A549 treated with AZD2906 at 1 μM for 4 hours (cell line): ENCODE measurements at places on chromosomes 5 and 9. TPM values are rescaled to one million over a fixed set of nuclear protein-coding genes. Genes with fewer than 3 reads are reported as not detected.

The SLC36A3 gene
- not detected in 5 replicates for total RNA-seq

The SPATA31C1 gene
- not detected in 5 replicates for total RNA-seq

The IL3 gene
- not detected in 5 replicates for total RNA-seq

The PLCXD3 gene
- total RNA-seq, result 0.10 to 0.18 TPM (median 0.15 TPM) in 5 replicates

The SLC31A2 gene
- total RNA-seq, result 7.7 to 8.5 TPM (median 8.0 TPM) in 5 replicates

The F2RL2 gene
- total RNA-seq, result 2.6 to 3.6 TPM (median 2.9 TPM) in 5 replicates

The ZNF367 gene
- total RNA-seq, result 5.3 to 6.2 TPM (median 5.6 TPM) in 5 replicates

The LRRC19 gene
- not detected in 5 replicates for total RNA-seq

The PHF24 gene
- 0.07 to 0.19 TPM (median 0.13 TPM) in 5 replicates for total RNA-seq

The BARHL1 gene
- 0.02 to 0.03 TPM in 2 of 5 replicates, not detected in the others for total RNA-seq

The PLAC8L1 gene
- 0.14 to 0.30 TPM in 2 of 5 replicates, not detected in the others for total RNA-seq

The TICAM2 gene
- 0.66 to 1.3 TPM (median 1.1 TPM) in 5 replicates for total RNA-seq

The SLC4A9 gene
- 0.02 to 0.03 TPM in 2 of 5 replicates, not detected in the others for total RNA-seq

The LECT2 gene
- not detected in 5 replicates for total RNA-seq

The PCDHGA2 gene
- 0.40 to 0.74 TPM (median 0.53 TPM) in 5 replicates for total RNA-seq

The SPARC gene
- 14.7 to 22.4 TPM (median 17.8 TPM) in 5 replicates for total RNA-seq

The SLC6A3 gene
- total RNA-seq, result 1.00 to 2.2 TPM (median 1.3 TPM) in 5 replicates

The TIMD4 gene
- 0.85 to 1.5 TPM (median 1.1 TPM) in 5 replicates for total RNA-seq
